Iris pigment epithelial cell (primary cell): ENCODE measurements at places on chromosomes 11 and 22.
A peak's percentile ranks its signal among the peaks of the same experiment; 100 is the strongest.

DNA sequence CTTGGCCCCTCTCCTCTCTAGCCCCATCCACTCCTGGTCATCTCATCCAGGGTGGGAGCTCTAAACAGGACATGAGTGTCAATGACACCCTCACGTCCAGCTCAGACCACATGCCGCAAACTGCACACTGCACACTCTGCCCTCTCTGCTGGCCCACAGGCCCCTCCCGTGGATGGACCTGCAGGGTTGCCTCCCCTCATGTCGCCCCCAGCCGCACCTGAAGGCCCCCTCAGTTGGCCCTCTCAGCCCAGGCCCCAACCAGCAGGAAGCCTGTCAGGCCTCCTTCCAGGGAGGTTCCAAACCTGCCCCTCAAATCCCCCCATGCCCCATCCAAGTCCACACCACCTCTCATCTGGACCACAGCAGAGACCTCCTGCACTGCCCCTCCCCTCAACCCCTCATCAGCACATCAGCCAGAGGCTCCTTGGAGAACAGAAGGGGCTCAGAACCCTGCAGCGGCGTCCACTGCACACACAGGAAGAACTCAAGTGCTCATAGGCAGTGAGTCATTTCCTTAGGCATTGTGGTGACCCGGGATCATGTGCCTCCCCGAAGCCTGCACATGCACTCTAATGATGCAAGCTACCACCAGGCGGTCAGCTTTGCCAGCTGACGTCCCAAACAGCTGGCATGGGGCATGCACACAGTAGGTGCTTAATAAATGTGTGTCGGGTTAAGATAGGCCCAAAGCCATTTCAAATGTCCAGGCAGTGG lies 12.9 kb upstream of the CDKN1C start:
- peak; percentile 93 for DNase-seq

DNA sequence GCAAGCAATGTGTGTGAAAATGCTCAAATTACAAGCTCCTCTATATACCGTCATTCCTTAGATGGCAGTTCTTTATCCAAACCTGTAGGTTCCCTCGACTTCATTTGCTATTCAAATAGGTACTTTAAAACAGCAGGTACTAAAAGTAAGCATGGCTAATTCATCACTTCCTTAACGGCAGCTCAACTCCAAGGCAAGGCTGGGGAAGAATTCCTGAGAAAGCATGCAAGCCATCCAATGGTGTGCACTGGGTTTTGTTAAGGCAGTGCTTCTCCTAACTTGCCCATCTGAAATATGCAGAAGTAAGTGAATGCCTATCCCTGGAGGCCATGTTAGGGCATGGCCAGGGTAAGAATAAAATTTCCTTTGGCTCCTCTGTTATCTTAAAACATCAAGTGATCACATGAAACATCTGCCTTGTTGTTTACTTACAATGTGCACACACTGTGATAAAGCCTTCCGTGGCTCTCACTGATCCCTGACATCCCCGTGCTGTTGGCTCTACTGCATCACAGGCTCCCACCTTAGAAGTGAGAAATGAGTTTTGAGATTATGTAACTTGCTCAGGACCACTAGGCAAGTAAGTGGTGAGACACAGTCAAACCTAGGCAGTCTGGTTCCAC lies 52.1 kb downstream of the SMCO4 start:
- no peak for DNase-seq

DNA sequence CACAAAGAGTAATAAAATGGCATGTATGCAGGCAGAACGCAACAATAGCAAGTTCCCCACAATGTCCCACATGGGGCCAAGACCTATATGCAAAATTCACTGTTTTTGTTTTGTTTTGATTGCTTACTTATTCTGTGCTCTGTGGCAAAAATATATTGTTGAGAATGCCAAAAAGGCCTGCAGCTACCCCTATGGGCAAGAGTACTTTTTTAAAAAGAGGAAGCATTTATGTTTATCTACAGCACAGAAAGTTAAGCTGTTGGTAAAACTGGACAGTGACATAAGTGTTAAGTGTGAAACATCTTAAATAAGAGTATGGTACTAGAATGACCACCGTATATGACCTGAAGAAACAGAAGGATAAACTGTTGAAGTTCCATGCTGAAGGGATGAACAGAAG lies 301.9 kb upstream of the ZC3H12C start:
- no peak for DNase-seq

- DNase-seq, result no peak
Observed at GRCh38 chr11:8342821-8343681, 79.4 kb upstream of the LMO1 start.

DNA sequence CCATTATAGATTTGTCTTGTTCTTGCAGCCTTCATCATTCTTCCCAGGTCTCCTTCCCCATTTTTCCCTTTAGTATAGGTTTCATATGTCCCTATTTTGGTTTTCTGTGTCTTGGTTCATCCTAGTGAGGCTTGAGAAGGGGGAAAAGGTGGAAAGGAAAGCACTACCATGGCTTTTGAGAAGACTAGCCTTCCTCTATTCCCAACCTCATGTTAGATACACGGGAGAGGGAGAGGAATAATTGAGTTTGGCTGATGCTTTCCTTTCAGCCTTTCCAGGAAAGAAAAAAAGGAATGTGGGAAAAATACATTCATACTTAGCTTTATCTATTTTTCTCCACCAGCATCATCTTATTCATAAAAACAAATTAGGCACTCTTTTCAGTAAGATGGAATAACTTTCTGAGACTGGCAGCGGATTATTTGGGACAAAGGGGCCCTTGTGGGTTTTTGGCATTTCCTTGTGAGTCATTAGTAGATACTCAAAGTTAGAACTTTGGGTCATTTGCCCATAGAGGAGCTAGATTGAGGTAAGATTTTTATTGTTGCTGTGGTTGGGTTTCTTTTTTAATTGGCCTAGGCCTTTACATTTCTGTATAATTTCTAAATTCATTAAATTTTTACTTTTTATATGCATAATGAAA lies 23.8 kb downstream of the CAPRIN1 start:
- DNase-seq, result peak; percentile 73

DNA sequence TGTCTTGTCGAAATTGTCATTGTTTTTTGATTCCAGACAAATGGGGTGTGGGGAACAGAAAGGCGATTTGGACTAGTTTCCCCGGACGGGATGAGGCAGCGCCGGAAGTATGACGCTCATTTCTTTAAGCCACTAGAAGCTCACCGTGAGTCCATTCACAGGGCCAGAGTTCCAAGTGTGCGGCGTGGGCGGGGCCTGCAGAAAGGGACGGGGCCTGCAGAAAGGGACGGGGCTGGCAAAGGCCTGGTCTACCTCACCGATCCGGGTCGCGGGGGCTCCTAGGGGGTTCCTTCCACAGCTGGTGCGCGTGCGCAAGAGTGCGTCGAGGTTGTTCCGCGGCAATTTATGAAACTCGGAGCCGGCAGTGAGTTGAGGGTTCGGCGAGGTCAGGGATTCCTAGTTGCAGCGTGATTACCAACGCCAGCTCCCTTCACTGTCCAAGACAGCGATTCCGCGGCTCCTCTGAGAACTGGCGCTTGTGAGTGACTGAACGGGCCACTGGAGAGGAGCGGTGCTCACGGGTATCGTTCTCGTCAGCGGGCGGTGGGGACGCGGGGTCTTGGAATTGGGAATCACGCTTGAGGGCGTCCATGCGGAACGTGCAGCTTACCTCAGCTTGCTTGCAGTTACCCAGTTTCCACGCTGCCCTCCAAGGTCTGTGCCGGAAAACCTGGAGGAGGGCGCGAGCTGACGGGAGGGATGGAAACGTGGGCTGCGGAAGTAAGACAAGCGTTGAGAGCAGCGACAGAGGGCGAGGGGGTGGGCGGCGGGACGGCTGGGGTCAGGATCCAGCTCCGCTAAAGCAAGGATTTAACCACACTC lies at the start of gene ZNF215:
Gene ZNF215, plus strand, starts transcription at position 219 of the 822 bp plus-strand sequence. CDS start 5,847 bp downstream, outside the sequence.
- peak; percentile 84 for DNase-seq

GRCh38 chr22:47967831-47968230 lies 1205.4 kb downstream of the TBC1D22A start:
- no peak for DNase-seq

GRCh38 chr11:5712507-5712906 lies 22.9 kb downstream of the TRIM22 start:
- peak; percentile 3 for DNase-seq

DNA sequence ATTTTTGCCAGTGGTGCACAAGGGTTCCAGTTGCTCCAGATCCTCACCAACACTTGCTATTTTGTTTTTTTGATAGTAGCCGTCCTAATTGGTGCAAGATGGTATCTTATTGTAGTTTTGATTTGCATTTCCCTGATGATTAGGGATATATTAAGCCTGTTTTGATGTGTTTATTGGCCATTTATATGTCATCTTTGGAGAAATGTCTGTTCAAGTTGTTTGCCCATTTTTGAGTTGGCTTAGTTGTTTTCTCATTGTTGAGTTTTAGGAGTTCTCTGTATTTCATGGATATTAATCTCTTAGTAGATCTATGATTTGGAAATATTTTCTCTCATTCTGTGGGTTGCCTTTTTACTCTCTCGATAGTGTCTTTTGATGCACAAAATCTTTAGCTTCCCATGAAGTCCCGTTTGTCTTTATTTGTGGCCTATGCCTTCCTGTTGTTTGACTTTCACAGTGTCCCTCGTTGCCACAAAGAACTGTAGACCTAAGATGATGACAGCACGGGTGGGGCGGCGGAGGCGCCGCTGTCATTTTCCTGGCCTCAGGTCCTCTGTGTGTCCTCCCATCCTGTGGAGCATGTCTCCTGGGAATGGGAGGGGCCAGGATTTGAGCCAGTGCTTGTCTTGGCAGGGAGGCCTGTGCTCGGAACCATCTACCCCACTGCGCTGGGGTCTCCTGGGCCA lies 33.5 kb downstream of the LRP5 start:
- DNase-seq, result no peak

GRCh38 chr11:74288161-74288560 lies 23.3 kb downstream of the P4HA3 start:
- DNase-seq, result peak; percentile 98

GRCh38 chr11:120132645-120133185 lies 5.2 kb downstream of the TRIM29 start:
- DNase-seq, result no peak

DNA sequence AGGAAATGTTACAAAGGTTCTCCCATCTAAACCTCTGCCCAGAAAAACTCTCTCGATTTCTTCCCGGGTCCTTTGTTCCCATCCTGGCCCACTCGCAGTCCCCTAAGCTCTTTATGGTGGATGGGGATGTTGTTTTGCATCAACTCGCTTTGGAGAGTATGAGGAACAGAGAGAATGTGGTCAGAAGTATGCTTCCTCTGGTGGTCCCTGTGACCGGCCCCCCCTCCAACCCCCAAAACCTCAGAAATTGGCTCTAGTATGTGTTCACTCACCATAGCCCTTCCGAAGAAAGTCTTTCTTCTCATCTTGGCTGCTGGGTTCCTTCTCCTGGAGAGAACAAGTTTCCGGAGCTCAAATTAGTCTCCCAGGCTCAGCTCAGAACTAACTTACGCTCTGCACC lies 54.4 kb downstream of the GRAMD1B start:
- no peak for DNase-seq

DNA sequence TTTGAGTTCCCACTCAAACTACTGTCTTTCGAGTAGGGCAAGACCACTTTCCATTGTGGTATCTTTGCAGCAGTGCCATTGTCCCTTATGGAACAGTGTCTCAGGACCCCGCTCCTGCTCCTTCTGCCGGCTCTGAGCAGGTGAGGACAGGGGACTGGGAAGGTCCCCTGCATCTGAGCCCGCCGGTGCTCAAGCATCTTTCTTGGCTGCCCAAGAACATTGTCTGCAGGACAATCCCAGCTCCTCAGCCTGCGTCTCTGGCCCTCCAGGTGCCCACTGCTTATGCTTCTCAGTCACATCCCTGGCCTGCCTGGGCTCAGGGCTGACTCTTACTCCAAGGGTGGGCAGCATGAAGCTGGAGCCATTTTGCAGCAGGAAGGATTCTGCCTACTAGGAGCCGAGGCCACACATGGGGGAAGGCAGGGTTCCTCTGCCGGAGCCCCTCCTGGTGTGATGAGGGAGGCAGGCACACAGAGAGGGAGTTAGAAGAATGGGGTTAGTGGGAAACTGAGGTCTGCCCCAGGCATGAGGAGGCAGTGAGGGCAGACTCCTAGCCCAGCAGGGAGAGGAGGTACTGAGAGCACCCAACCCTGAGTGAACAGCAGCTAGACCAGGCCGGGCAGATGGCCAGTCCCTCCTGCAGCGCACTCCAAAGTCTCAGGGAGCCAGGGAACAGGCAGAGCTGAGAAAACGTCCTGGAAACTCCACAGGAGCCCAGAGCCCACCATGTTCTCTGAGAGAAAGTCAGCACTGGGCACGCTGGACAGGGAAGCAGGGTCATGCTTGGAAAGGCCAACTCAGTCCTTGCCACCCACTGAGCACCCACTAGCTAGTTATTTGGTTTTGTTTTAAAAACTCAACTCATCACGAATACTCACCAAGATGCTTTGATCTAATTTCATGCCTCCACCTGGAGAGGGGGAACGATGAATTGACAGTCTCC lies 7.5 kb upstream of the PPARA start:
- DNase-seq, result no peak

GRCh38 chr11:76629116-76629852 lies 41.3 kb downstream of the LRRC32 start:
- DNase-seq, result peak; percentile 95

DNA sequence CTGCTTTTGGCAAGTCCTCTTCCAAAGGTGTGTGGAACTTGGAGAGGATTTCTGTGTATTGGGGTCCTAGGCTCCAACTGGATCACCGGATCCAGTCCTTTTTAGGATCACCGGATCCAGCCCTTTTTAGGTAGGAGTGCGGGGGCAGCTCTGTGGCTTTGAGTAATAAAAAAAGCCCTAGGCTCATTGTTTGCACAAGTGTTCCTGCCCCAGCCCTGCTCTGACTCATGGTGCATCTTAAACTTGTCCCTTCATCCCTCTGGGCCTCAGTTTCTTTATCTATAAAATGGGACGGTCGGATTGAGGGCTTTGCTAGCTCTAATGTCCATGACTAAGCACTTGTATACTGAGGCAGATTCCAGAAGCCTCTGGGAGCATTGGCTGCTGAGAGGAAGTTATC lies 22.7 kb upstream of the CD44 start:
- DNase-seq, result no peak

- DNase-seq, result peak; percentile 33
Observed at GRCh38 chr11:33248416-33248971, 8.7 kb upstream of the HIPK3 start.

DNA sequence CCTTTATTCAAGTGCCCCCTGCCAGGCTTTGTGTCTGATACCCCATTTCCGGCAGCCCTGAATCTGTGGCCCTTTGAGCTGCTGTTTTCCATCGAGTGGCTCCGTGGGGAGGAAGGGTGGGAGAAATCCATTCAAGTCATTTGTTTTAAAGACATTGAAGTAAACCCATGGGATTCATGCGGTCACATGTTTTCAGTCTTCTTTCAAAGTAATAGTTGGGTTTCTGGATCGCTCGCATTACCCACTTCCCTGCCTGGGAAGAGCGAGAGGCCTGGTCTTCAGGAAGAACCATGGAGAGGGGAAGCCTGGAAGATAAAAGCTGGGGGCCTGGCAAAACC lies 14.4 kb downstream of the DAGLA start:
- no peak for DNase-seq

DNA sequence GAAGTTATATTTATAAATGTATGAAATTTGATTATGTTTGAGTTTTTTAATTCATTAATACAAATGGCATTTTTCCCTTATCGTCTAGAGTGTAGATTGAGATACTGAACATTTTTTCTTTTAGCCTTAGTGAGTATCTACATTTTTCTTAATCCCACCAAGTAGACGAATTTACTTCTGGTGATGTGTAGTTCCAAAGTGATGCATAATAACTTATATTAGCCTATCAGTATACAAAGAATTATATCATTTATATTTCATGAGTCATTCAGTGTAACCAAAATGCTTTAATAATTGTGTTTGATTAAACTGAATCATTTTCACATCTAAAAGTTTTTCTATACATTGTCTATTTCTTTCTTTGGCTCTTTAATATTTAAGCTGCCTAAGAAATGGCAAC lies 745.6 kb upstream of the LUZP2 start:
- peak; percentile 54 for DNase-seq

- no peak for DNase-seq
Observed at GRCh38 chr11:44978961-44979331, 28.3 kb upstream of the TP53I11 start.

GRCh38 chr11:34869425-34869824 lies 46.8 kb downstream of the APIP start:
- DNase-seq, result peak; percentile 10
